Right atrium auricular region (tissue), 2 donors: ENCODE measurements at places on chromosomes 3 and 15. TPM values are rescaled to one million over a fixed set of nuclear protein-coding genes. Genes with fewer than 3 reads are reported as not detected.

The CCDC66 gene
- 17.8 TPM for total RNA-seq

The DVL3 gene
- total RNA-seq: 43.5 TPM

The STRC gene
- total RNA-seq: 0.39 TPM

The CCDC9B gene
- 32.2 TPM for total RNA-seq

The TNNC1 gene
- total RNA-seq: 8,249 TPM
